Adipocyte (in vitro differentiated cells): ENCODE measurements at places on chromosomes 5 and 9.

- DNase-seq: no peak
Measured at GRCh38 chr5:39801306-39801705, 376.5 kb upstream of the DAB2 start.

DNA sequence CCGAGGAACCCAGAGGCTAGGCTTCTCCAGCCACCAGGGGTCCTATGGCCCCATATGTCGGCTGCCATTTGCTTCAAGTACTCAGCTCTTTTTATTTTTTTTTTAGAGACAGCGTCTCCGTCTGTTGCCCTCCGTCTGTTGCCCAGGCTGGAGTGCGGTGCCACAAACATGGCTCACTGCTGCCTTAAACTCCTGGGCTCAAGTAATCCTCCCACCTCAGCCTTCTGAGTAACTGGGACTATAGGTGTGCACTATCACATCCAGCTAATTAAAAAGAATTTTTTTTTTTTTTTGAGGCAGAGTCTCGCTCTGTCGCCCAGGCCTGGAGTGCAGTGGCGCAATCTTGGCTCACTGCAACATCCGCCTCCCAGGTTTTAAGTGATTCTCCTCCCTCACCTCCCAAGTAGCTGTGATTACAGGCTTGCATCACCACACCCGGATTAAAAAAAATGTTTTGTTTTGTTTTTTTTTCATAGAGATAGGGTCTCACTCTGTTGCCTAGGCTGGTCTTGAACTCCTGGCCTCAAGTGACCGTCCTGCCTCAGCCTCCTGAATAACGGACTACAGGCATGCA is 8.9 kb downstream of the CERCAM start:
- DNase-seq: no peak

DNA sequence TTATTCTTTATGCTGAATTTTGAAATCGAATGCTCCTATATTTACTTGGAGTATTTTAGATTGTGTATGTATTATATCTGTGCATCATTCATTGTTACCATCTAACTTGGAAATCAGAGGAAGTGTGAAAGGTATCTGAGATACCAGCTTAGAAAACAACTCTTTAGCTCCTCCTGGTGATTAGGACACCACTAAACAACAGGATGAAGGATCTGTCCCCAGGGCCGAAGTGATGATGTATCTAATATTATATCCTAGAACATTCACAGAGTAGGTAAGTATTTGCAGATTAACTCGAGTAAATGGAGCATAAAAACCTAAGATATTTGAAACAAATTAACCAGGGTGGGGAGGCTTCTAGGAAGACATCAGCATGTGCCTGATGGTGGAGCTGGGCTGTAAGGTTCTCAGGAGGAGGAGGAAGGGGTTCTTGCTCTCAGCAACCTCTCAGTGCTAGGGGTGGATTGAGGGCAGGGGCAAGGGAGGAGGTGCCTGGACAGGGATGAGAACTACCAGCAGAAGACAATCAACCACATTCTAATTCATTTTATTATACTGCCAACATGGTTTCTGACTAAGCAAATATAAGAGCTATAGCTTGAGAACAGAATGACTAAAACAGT is 2.6 kb upstream of the NFIL3 start:
- DNase-seq: peak; percentile 69

DNA sequence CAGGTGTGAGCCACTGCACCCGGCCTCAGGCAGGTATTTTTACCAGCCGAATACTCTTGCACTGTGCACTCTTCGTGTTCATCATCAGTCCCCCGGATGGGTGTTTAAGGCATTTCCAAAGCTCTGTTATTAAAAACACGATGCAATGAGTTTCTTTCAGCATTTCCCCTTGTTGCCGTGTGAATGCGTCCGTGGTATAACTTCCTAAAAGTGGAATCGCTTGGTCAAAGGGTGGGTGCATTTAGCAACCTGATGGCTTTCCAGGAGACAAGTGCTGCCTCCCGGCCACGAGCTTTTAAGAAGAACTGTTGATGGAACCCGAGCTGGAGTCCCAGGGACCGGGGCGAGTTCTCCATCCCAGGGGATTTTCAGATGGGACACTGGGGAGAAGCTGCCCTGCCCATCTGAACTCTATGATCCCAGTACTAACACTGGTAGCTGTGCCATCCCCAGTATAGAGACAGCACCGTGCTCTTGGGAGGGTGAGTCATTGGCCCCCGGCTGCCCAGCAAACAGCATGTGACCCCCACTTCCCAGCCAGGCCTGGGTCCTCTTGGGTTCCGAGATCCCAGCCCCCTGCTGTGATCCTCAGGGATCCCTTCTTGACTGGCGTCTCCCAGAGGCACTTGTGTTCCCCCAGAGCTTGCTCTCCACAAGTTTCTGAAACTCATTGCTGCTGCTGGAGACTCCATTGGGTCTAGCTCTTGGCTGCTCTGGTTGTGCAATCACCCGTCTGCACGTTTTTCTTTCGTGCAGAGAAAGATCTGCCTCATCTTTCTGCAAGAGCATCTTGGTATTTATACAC is 169.5 kb upstream of the IER5L start:
- DNase-seq: no peak

GRCh38 chr5:137234973-137235943 is 263.9 kb downstream of the SPOCK1 start:
- DNase-seq: no peak

GRCh38 chr5:68518286-68518685 is 302.7 kb downstream of the PIK3R1 start:
- DNase-seq: no peak

- DNase-seq: peak; percentile 87
Measured at GRCh38 chr9:37582548-37583157, 6.5 kb upstream of the FBXO10 start.

DNA sequence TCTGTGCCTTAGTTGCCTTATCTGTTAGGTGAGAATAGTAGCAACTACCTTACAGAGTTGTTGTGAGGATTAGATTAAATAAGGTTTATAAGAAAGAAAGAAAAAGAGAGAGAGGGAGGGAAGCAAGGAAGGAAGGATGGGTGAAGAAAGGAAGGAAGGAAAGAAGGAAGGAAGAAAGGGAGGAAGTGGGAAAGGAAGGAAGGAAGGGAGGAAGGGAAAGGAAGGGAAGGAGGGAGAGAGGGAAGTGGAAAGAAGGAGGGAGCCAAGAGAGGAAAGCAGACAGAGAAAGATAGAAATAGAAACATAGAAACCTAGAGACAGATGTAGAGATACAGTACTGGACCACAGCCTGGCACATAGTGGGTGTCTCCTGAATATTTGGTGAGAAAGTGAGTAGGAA is 207.1 kb upstream of the TRIM32 start:
- DNase-seq: no peak

DNA sequence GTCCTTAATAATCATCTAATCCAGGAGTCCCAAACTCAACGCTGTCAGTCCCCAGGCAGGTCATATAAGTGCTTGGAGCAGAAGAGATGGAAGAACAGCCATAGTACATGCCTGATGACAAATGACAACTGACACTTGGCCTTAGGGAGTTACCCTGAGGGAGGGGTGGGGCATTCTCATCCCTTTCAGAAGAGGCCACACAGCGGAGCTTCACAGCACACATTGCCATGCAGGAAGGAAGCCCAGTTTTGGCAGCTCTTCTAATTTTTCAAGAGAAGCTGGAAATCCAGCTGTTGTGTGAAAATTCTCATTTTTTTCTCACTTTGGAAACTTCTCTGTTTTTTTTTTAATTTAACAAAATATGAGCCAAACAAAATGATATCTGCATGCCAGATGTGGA is 89.0 kb downstream of the ASTN2 start:
- DNase-seq: no peak

- no peak for DNase-seq
Measured at GRCh38 chr9:75699017-75699416, 191.5 kb upstream of the PCSK5 start.

- DNase-seq: no peak
Measured at GRCh38 chr5:178231539-178232123, 971 bp downstream of the PHYKPL start.

- DNase-seq: peak; percentile 68
Measured at GRCh38 chr9:98502976-98503325, 205.8 kb downstream of the GABBR2 start.

GRCh38 chr5:132100672-132101261 is 27.2 kb downstream of the CSF2 start:
- no peak for DNase-seq

DNA sequence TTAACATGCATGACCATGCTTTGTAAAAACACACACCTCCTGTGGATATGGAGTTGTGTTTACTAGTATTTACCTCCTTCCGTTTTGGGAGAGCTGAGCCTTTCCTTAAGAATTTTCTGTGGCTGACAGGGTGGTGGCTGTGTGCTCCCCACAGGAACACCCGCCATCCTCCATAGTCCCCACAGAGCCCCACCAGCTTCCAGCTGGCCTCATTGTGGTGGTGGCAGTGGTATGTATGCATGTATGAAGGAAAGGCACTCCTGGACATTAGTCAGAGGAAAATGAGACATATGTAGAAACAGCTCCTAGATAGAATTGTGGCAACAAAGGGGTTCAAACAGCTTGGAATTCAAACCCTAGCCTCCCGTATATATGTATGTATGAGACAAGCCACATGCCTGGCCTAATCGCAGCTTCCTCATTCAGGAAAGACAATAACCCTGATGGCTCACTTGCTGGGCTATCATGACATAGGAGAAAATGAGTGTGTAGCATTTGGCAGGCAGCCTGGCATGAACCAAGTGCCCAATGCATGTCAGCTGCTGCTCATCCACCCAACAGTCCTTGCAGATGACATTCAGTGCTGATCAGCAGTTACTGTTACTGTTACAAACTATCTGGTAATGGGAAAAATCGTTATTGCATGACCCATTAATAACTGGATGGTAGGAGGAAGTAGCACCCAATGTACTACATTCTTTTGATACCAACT is 459.7 kb downstream of the EBF1 start:
- DNase-seq: no peak

DNA sequence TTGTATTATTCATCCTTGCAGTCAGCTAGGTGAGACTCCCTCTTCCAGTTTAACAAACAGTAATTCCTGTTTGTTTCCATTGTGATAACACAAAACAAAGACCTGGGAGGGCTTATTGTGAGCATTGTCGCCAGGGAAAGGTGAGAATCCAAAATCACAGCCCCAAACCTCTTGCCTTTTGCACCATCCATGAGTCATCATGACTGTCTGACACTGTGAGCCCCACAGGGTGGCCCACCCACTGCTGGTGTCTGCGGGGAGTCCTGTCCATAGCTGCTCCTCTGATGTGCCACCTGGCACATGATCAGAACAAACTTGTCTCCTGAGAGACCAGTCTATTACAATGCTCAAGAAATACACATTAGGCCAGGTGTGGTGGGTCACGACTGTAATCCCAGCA is 33.7 kb upstream of the S1PR3 start:
- no peak for DNase-seq

DNA sequence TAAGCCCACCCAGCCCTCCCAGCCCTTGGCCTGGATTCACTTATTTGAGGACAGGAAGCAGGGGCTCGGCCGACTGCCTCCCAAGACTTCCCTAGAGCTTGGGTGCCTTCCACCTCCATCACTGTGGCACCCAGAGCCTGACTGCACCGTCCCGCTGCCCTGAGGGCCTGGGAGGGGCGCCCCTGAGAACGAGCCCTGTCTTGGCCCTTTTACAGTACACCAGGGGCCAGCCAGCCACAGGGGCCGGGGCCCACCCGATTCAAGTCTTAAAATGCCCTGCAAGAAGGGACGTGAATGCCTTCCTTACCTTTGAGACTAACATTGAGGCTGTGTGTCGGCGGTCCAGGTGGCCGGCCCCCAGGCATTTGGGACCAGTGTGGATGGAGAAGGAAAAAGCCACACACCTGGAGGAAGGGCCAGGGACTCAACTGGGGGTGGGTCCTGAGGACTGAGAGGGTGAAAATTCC is 16.8 kb downstream of the FAM78A start:
- DNase-seq: no peak

GRCh38 chr5:14357851-14358250 is 214.7 kb downstream of the TRIO start:
- no peak for DNase-seq

DNA sequence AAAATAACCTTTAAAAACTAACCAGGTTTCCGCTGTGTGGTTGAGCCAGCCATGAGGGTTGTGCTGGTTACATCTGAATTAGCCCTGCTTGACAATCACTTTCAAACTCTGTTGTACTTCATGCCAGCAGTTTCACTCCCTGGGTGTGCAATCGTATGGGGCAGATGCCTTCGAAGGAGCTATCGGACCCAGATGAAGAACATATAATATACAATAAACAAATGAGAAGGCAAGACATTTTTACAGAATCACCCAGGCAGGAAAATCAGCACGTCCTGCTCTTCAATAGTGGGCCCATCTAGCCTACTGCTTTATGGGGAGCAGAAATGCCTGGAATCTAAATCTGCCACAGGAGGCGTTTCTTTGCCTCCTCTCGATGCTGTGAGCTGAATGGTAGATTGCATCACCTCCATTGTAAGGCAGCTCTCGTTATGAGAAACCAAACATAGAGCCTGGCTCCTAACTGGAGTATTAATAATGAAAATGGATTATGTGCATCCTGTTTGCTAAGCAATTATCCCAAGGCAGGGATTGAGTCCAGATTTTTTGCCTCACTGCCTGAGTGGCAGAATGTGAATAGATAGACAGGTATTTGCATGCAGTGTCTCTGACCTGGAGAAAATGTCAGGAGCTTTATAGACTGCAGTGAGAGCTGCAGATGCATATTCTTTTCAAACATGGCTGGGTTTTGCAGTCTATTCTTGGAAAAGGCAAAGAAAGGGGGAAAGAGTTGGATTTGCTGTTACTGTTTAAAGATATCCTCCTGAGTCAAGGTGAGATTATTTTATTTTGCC is 143.3 kb upstream of the SMARCA2 start:
- DNase-seq: peak; percentile 1

GRCh38 chr9:118281772-118282171 is 577.6 kb downstream of the TLR4 start:
- DNase-seq: no peak

DNA sequence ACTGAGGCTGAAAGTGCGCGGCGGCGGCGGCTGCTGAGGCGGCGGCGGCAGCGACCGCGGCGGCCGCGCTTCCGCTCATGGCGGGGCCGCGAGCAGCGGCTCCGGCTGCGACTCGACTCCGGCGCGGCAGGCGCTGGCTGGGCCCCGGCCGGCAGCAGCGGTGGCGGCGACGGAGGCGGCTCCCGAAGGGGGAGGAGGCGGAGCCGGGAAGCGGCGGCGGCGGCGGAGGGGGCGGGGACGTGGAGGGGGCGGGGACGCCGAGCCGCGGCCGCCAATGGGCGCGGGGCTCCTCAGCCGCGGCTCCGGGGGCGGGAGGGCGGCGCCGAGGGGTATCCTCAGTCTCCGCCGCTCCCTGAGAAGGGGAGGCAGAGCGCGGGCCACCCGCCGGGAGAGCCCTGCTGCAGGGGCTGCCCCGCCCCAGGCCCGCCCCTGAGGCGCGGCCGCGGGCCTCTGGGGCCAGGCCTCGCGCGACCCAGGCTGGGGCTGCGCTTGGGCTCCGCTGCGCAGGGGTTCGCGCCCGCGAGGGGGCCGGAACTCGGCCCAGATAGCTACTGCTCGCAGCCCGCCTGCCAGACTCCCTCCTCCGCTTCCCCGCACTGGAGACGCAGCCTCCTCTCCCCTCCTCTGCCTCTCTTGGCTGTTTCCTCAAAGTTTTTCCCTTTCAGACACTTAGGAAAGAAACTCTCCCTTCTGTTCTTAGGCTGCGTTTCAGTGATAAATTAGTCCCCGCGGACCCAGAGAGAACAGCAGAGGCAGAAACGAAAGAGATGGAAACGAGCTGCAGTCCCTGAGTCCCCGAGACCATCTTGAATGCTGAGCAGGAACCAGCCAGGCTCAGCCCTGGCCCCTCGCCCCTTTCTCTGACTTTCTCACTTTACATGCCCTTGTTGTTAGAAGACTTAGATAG is 85.0 kb upstream of the MELK start:
- DNase-seq: peak; percentile 97
